ENCODE measurements at places on chromosomes 1 and 21.
A peak's percentile ranks its signal among the peaks of the same experiment; 100 is the strongest.

DNA sequence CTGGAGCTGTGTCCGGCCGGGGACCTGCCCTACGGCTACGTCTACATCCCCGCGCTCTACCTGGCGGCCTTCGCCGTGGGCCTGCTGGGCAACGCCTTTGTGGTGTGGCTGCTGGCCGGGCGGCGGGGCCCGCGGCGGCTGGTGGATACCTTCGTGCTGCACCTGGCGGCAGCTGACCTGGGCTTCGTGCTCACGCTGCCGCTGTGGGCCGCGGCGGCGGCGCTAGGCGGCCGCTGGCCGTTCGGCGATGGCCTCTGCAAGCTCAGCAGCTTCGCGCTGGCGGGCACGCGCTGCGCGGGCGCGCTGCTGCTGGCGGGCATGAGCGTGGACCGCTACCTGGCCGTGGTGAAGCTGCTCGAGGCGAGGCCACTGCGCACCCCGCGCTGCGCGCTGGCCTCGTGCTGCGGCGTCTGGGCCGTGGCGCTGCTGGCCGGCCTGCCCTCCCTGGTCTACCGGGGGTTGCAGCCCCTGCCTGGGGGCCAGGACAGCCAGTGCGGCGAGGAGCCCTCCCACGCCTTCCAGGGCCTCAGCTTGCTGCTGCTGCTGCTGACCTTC lies 412 bp downstream of the GPR25 start:
- DNase-seq = no peak

GRCh38 chr1:90174246-90174645 lies 179.3 kb downstream of the ZNF326 start:
- DNase-seq = no peak

DNA sequence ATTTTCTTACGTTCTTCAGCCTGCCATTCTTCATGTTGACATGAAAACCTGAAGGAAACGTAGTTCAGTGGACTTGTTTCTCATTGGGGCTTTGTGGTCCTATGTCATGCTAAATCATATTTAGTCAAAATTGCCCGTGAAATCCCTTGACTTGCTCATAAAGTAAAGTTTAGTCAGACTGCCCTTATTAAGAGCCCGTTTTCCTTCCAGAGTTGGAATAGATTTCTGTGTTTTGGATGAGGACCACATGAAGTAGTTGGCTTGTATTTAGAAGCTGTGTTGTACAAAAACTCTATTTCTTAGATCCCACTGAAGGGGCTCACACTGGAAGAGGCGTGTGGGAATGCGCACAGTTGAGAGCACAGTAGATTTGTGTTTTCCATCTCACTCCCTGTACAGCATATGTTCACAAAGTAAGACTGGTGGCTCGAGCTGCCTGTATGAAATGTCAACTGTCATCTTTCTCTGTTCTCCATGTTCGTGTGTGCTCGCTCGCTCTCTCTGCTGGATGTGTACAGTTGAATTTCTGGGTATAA lies 42.4 kb downstream of the CAMTA1 start:
- no peak for DNase-seq

DNA sequence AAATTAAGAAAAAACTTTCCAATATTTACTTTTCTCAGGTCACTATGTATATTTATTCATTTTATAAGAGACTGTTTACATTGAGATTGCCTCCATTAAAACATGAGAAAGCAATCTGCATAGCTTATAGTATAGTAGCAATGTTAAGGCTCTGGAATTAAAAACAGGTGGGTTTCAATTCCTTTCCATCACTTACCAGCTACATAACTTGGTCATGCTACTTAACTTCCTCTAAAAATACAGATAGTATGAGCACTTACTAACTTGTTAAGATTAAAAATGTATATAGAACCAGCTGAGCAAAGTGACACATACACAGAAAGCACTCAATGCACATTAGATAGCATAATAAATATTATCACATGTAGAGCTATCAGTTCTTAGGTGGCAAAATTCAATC lies 76.6 kb downstream of the LYST start:
- DNase-seq = no peak

- DNase-seq = no peak
Observed at GRCh38 chr21:46116776-46117585, 19.1 kb downstream of the COL6A2 start.

DNA sequence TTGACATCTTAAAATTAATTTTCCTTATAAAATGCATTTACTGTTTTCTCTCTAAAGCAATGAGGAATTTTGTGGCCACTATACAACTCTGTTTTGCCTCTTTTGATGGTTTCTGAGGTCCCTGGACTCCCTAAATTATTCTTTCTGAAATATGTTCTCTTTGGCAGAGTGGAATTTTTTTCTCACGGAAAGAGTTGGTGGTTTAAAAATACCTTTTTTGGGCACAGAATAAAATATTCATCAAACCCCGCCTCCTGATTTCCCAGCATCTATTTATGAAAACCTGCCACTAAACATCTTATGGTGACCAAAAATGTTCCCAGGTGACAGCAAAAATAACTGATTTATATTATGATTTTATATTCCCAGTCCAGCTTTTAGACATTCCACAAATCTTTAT lies 165.3 kb upstream of the SYT6 start:
- no peak for DNase-seq

DNA sequence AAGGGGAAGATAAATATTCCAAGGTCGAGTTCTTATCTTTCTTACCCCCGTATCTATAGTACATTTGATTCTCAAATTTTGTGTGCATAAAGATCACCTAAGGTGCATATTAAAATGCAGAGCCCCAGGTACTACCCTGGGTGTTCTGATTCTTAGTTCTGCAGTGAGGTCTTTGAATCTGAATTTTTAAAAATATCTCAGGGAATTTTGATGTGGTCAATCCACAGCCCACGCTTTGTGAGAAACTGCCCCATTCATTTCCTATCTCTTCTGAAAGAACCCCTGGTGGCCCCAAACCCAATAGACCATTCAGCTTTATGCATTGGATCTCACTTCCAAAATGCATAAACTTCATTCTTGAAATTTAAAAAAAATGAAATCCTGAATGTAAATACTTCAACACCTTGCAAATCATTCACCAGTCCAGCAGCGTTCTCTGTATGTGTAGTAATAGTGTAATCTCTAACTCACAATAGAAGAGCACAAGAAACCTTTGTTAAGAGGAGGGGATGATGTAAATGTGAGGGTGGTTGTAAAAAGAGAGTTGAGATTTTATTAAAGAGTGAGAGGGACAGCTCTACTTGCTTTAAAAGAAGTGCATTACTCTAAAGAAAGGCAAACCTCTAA lies 108.8 kb upstream of the ZP4 start:
- no peak for DNase-seq

- no peak for DNase-seq
Observed at GRCh38 chr1:98706173-98706843, 44.8 kb downstream of the SNX7 start.

DNA sequence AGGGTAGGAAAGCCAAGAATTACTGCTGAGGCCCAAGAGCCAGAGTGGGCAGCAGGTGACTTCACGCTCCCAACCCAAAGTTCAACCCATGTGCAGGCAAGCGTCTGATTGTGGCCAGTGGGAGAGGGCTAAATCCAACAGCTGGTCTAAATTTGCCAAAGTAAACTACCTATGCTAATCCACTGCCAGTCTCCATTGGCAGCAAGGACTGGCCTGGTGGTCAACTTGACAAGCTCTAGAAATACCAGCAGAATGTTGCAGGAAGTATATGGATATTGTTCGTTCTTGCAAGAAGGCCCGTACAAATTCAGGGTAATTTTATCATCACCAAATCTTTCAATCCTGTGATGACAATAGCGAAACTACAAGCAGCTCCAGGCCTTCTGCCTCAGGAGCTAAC lies 1.5 kb downstream of the TMEM63A start:
- DNase-seq = no peak

- DNase-seq = no peak
Observed at GRCh38 chr1:19033515-19033839, 77.0 kb upstream of the IFFO2 start.

DNA sequence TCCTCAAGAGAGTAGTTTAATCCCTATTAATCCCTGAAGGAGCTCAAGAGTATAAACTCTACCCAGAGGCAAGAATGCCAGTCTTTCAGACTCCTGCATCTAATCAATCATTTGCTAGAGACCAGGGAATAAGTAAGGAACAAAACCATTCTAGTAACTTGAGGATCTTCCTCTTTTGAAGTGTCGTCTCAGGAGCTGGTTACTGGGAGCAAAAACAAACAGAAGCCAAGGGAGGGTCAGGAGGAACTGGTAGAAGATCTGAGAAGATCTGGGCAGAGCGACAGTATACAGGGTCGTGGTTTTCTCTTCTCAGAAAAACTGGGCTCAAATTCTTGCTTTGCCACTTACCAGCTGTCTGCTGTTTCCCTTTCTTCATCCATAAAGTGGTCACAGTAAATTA lies 69.3 kb downstream of the RPS6KA1 start:
- DNase-seq = no peak

DNA sequence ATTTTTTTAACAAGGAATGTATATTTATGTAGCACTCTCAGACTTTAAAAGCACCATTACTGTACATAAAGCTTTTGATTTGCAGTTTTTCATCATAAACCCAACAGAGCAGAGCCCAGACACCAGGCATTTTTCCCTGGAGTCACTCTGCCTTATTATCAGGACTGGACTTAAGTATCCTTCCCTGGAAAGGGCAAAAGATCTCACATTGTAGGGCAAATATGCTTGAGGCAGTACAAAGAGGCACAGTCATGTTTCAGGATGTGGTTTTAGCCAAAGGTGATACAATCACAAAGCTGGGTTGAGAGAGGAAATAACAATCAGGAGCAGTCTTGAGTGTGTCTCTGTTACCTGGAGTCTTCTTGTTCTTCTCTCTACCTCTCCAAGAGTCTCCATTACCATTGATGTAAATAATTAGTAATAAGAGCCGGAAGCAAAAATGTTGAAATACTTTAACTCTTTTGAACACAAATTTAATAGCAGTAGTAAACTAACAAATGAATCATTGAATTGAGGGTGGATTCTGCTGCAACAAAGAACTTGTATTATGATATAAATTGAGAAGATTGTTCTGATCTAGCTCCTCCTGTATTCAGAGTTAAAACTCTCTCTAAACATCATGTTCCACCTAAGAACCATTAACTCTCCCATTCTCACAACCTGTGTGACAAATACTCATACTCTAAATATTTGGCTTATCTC lies 160.5 kb downstream of the LTN1 start:
- no peak for DNase-seq

GRCh38 chr1:2392686-2393085 lies 1.0 kb downstream of the RER1 start:
- no peak for DNase-seq

- no peak for DNase-seq
Observed at GRCh38 chr1:210648588-210649269, 320.0 kb downstream of the HHAT start.

- no peak for DNase-seq
Observed at GRCh38 chr1:231629132-231629531, 2.5 kb downstream of the DISC1 start.

DNA sequence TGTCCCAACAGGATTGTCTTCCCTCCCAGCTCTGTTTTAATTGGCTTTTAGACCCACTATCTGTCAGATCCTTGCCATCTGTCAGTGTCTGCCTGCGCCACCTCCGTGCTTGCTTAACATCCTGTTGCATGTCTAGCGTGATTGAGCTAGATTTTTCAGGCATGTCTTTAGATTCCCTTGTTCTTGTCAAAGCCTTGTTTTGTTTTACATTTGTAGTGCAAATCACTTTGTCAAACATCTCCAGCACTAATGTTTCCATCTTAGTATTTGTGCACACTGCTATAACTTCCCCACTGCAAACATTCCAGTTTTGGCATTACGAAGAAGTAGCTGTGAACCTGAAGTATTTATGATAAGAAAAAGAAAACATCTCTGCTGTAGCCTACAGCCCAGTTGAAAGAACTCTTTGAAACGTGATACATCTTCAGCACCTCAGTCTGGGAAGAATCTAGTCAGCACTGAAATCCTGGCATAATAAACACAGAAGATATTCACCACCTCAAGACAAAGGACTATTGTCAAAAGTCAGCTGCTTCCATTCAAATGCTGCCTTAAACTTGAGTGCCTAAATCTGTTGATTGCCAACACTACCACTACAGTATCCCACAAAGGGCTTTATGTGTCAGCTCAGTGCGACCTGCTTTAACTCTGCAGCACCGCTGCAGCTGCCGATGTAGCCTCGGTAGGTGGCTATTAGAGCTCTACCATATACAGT lies 105.0 kb downstream of the FNBP1L start:
- DNase-seq = peak; percentile 29
